Fibroblast of skin of back (primary cell): ENCODE measurements at places on chromosomes 12 and 14.

DNA sequence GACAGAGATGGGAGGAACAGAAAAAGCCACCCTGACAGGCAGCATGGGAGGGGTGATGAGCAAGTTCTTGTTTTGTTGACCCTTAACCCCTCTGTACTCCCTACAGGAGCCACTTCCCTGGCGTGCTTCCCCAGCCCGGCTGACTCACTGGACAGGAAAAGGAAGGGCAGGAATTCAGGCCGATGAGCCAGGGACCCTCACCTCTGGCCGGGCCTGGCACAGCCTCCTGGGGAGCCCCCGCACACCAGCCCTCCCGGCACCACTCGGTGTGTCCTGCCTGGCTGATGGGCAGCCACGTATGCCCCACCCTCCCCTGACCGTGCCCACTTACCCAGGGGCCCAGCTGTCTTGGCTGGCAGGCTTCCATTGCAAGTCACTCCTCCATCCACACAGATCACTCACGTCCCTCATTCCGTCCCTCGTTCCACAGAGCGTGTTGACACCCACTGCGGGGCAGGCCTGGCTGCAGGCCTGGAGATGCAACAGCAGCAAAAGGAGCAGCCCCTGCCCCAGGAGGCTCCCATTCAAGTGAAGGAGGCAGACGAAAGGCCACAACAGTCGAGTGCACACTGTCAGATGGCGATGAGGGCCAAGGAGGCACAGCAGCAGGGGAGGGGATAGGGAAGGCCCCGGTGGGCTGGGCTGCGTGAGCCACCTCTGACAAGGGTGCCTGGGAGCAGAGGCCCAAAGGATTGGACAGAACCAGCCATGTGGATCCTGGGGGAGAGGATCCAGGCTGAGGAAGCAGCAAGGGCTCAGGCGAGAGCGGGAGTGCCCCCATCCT lies 19.7 kb upstream of the CD9 start:
- peak; percentile 64 for DNase-seq

GRCh38 chr12:93318720-93319522 lies 58.8 kb upstream of the NUDT4 start:
- DNase-seq: peak; percentile 23

DNA sequence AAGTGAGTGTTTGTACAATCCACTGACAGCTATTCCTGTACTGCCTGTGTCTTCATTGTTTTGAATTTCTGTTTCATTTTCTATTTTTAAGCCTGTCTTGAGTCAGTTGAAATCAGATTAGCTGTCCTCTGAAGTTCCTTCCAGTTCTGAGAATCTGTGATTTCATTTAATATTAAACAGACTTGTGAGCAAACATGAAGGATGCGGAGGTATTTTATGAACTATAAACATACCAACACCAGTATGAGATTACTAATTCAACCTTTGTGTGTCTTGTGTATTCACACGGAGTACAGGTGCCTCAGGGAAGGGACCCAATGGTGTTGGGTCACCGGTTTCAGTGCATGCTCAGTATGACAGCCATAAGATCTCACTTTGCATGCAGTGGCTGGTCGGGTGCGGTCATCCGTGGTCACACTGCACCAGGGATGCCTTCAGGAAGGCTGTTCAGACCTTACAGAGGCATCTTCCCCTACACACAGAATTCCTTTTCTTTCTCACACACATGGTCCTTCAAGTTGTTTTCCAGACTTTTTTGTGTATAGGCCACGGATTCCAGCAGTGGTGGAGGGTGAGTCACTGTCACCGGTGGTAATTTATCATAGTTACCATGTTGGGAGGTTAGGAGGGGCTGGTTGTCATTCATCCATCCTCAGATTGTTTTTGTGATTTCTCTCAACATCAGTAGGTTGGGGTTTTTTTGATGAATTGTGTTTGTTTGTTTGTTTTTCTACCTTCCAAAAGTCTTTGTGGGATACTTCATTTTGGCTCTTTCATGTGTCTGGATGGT lies 103.0 kb upstream of the SFSWAP start:
- DNase-seq: no peak

- no peak for DNase-seq
Measured at GRCh38 chr12:9880532-9881078, 684 bp upstream of the KLRF2 start.

- DNase-seq: peak; percentile 46
Measured at GRCh38 chr14:96824283-96824682, 27.1 kb downstream of the VRK1 start.

- no peak for DNase-seq
Measured at GRCh38 chr12:57487055-57487596, 742 bp upstream of the MARS1 start.

DNA sequence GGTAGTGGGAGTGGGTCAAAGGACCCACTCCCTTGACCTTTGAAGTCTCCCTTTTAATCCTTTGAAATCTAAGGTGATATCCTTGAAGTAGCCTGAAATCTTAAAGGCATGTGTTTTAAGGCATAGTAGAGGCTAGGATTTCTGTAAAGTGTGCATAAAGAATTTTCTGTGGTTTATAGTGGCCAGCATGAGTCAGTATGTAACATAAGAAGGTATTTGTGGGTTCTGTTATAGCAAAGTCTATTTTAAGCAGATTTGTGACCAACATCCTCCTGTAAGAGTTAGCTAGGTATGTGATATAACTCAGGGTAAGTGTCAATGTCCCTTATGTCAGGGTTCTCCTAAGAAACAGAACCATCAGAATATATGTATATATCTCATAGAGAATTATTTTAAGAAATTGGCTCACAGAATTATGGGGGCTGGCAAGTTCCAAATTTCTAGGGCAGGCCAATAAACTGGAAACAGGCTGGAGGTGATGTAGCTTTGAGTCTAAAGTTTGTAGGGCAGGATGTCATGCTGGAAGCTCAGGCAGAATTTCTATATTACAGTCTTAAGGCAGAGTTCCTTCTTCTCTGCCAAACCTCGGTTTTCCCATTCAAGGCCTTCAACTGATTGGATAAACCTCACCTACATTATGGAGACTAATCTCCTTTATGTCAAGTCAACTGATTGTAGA lies 18.7 kb upstream of the EPYC start:
- peak; percentile 90 for DNase-seq

DNA sequence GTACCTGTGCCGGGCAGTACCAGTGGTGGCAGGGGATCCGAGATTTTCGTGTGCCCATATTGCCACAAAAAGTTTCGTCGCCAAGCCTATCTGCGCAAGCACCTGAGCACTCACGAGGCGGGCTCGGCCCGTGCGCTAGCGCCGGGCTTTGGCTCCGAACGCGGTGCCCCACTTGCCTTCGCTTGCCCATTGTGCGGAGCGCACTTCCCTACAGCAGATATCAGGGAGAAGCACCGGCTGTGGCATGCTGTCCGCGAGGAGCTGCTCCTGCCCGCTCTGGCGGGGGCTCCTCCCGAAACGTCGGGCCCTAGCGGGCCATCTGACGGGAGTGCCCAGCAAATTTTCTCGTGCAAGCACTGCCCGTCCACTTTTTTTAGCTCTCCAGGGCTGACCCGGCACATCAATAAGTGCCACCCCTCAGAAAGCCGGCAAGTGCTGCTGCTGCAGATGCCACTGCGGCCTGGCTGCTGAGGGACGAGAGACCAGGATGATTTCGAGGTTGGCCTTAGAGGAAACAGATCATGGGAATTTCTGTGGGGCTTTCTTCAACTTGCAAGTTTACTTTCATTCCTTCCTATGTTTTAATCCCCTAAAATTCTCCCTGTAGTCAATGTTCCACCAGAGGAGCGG lies 1.6 kb downstream of the INSM2 start:
- no peak for DNase-seq

DNA sequence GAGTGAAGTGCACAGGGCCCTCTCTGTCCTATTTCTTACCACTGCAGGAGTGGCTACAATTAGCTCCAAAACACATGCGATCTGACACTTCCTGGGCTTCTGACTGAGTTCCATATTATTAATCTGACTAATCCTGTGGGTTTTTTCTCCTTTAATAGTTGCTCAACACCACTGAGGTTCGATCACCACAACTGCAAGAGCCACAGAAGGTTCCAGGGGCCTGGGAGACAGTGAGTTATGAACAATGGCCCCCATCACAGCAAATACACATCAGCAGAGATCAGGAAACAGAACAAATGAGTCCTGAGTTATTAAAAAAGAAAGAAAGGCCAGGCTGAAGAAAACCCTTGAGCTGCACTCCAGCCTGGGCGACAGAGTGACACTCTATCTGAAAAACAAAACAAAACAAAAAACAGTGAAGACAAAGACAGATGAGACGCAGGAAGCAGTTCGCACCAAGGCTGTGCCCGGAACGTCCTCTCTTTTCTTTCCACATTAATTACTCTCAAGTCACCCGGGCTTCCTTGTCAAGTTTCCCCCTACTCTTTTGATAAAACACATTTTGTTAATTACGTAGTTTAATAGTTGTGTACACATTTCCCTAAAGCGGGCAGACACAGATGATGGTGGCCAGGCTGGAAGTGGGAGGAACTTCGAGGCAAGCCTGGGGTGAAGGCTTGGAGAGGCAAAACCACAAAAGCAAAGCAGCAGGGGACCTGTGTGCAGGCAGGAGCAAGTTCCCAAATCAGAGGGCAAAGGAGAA lies 42.7 kb downstream of the CDC42BPB start:
- DNase-seq: peak; percentile 46

DNA sequence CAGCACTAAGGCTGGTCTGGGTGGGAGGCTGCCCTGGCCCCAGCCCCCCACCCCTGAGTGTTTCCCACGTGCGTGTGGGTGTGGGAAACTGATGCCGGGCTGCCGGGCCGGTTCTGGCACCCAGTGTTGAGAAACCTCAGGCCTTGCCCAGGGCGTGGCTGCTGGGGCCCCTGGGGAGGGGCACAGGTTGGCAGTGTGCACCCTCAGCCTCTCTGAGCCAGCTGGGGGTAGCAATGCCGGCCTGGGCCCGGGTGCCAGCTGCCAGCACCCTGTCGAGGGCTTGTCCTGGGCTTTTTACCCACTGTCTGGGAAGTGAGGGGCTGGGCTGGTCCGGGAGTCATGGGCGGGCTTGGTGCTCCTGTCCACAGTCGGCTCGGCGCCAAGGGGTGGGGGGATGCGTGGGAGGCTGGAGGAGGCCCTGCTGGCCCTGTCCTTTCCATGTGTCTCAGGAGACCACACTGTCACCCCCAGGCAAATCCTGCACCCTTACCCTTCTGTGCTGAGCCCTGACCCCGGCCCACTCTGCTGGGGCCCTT lies 15.7 kb downstream of the ASPG start:
- no peak for DNase-seq
